H9 (cell line): ENCODE measurements at places on chromosomes 6 and 20.

DNA sequence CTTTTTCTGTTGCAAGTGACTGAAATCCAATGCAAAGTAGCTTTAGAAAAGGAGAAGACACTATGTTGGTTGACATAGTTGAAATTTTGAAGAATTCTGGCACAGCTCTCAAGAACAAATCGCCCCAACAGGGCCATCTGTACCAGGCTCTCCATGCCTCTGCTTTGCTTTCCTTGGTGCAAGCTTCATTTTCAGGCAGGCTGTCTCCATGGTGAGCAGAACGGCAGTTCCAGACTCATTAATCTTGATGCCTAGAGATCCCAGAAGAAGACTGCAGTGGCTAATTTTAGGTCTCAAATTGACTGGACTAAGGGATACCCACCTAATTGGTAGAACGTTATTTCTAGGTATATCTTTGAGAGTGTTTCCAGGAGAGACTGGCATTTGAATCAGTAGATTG, 950.7 kb upstream of the FLRT3 start:
- DNase-seq: no peak

DNA sequence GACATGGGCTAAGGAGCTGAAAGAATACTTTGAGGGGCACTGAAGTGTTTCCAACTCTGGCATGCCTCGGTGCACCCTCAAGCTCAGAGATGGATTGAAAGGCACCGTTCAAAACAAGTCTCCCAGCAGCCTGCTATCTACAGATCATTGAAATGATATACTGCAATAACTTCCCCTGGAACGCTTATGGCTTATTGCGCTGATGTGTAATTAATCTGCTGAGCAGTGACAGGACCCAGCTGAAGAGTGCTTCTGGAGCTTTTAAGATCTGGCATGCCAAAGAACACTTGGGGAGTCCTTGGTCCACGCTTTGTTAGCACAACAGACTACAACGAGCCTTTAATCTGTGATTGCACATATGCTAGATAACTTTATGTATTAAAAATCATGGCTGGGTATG, 708.2 kb downstream of the PRKN start:
- DNase-seq: no peak

GRCh38 chr6:111703723-111704122, 98.0 kb upstream of the TRAF3IP2 start:
- no peak for DNase-seq

DNA sequence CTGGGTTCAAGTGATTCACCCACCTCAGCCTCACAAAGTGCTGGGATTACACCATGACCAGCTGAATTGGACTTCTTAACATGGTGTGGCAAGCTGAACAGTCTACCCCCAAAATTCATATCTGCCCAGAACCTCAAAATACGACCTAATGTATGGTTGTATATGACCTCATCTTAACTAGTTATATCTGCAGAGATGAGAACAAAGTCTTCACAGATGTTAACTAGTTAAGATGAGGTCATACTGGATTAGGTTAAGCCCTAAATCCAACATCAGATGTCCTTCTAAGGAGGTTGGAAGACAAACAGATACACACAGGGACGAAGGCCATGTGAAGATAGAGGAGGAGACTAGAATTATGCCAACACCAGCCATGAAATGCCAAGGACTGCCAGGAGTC, 102.5 kb downstream of the JPH2 start:
- no peak for DNase-seq

DNA sequence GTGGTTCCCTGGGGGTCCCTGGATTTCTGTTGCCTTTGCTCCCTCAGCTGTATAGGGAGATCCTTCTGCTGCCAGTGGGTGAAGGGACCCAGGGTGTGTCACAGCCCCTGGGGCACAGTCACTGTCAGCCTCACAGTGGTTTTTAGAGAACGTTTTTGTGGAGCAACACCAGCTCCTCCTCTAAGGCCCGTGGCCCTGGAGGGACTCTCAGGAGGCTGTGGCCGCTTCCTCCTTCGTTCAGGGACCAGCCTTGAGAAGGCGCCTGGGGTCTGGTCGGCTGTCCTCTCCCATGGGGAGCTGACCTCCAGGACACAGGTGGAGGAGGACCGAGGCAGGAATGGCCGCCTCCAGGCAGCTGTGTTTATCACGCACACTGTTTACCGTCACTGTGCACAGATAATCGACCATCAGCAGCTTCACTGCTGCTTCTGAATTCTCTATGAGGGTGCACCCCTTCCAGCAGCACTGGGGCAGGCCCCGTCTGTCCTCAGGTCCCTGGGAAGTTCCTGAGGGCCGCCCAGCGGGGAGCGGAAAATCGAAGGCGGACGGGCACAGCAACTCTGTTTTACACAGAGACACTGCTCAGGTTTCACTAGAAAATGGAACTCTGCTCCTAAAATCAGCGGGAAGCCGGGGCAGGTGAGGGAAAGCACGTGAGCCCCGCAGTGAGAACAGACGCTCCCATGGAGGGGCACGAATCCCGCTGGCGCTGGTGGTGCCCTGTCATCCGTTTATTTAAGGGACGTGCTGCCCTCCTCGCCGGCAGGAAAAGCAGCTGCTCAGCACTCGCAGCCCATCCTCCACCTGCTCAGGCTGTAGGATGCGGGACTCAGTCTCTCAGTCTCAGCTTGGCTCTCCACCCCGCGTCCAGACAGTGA, 10.4 kb upstream of the FRMD1 start:
- no peak for DNase-seq

GRCh38 chr6:129491436-129491835, 218.5 kb downstream of the ARHGAP18 start:
- DNase-seq: no peak

GRCh38 chr6:52130440-52130839, 43.0 kb upstream of the PKHD1 start:
- DNase-seq: no peak

- DNase-seq: no peak
Observed at GRCh38 chr6:31580438-31580740, 1.8 kb downstream of the LTB start.

DNA sequence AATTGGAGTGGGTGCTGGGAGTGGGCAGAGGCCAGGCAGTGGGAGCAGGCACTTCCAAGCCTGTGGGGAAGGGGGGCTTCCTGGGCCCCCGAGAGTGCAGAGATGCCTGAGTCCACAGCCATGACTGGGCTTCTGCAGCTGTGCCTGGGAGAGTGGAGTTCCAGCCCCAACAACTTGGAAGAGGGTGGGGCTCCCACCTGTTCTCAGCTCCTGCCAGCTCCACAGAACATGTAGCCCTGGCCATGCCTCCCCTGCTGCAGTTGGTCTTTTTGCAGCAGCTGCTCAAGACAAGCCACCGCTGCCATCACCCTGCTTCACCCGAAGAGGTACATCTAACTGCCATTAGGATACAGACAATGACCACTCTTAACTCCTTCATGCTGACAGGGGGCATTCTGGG, 1092.3 kb downstream of the KHDRBS2 start:
- no peak for DNase-seq

DNA sequence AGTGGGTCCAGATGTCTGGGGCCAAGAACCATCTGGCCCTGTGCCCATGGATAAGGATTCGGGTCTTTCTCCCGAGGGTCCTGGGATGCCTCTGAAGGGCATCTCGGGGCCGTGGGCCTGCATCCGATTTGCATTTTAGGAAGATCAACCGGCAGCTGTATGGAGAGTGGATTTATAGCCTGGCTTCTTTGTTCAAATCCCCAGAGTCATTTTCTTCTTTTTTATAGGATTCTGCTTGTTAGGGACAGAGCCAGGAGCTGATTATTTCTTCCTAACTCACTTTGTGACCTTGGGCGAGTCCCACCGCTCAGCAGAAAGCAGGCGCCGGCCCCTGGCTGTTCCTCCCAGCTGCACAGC, 52.9 kb upstream of the APCDD1L start:
- DNase-seq: no peak
